Stimulated activated CD8-positive, alpha-beta memory T cell treated with anti-CD3 and anti-CD28 coated beads, Interleukin-12 subunit alpha, Interleukin-12 subunit beta, amount 100 ng/mL, for 4 hours (primary cell): ENCODE measurements at places on chromosomes 1 and 21.

- no peak for DNase-seq
Measured at GRCh38 chr1:192763243-192763642, 45.6 kb upstream of the RGS2 start.

- DNase-seq, result no peak
Measured at GRCh38 chr1:68234094-68234493, 1.8 kb upstream of the WLS start.

DNA sequence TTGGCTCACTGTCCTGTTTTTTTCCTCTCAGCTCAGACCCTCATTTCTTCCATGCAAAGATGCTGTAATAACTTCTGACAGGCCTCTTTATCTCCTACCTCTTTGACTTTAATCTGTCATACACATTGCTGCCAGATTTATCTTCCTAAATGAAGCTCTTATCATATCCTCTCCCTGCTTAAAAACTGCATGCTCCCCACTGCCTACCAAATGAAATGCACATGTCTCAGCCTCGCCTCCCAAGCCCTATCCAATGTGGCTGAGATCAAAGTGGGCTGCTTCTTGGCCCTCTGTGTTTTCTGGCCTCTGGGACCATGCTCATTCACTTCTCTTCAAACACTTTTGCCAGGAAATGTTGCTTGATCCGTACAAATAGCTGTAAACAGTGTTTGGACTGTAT is 38.3 kb downstream of the IRF2BP2 start:
- no peak for DNase-seq

DNA sequence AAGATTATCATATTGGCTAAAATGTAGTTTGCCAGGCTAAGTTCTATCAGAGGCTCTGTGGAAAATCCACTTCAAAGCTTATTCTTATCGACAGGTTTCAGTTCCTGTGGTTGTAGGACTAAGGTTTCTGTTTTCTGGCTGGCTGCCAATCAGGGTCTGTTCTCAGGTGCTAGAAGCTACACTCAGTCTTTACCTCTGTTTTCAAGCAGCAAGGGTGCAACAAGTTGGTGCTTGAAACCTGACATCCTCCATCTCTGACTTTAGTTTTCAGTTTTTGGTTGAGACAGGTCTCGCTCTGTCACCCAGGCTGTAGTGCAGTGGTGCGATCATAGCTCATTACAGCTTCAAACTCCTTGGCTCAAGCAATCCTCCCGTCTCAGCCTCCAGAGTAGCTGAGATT is 15.3 kb upstream of the TMCO2 start:
- DNase-seq, result no peak

DNA sequence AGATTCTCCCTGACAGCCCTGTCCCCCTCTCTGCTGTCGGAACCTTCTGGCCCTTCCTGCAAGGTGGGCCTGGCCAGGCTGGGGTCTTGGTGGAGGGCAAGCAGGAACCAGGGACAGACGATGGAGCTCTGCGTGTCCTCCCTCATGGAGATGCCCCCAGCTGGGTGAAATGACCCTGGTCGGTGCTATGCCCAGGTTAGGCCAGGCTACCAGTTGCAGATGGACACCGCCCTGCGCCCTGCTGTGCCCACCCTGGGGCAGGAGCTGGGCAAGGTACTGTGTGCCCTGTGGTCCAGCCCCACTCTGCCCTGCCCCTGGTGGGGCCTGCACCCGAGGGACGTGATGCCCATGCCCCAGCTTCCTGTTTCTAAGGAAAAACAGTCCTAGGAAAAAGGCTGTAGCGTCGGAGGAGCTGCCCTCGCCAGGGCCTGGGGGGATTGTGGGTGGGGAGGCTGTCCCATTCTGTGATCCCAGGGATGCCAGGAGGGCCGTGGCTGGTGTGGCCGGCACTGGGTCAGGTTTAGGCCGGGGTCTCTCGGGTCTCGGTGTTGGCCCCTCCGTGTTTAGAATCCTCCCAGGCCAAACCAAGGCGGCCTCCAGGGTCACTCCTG is 77.6 kb downstream of the MORN1 start:
- DNase-seq, result no peak

DNA sequence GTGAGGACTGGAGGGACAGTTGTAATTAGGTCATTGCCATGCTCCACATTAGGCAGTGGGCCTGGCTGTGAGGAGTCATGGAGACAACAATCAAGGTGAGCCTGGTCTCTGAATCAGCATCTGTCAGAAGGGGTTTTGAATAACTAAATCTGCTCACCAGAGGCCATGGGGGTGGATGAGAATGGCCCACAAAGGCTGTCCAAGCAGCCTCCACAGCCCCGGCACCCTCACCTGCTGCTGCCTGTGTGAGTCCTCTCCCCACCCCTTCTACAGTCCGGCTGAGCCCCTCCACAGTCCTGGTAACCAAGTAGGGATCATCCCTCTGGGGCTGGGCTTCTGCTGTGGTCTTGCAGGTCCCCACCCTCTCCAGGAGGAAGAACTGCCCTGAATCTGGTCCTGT is 2.3 kb downstream of the DPT start:
- DNase-seq, result no peak
